ENCODE measurements at places on chromosomes 1 and 21.

- H3K4me3 ChIP-seq: no peak overlapping the region
- H3K27me3 ChIP-seq: no peaks in the 10 kb centered on the region
- no peaks in the 10 kb centered on the region for H3K4me1 ChIP-seq
- no peak overlapping the region for H3K27ac ChIP-seq
Observed at GRCh38 chr1:186848509-186849130, 19.9 kb downstream of the PLA2G4A start.

- H3K27ac ChIP-seq: no peak overlapping the region
- DNase-seq: no peak
- H3K27me3 ChIP-seq: no peaks in the 10 kb centered on the region
- H3K4me1 ChIP-seq: peaks cover 7% of the 10 kb centered on the region
- H3K4me3 ChIP-seq: no peak overlapping the region
Observed at GRCh38 chr1:212077028-212077427, 41.5 kb downstream of the DTL start.

- no peak for DNase-seq
- H3K36me3 ChIP-seq: peaks cover 9% of the 10 kb centered on the region
- H3K4me3 ChIP-seq: no peak overlapping the region
- peaks cover 59% of the 10 kb centered on the region for H3K27me3 ChIP-seq
Observed at GRCh38 chr1:17214876-17215544, 10.1 kb downstream of the PADI1 start.

GRCh38 chr1:53359934-53360276, 32.0 kb upstream of the LRP8 start:
- peak overlapping the region; percentile 57 for H3K27ac ChIP-seq
- H3K36me3 ChIP-seq: peaks cover 3% of the 10 kb centered on the region
- no peak overlapping the region for H3K4me3 ChIP-seq
- DNase-seq: no peak
- peaks cover 2% of the 10 kb centered on the region for H3K4me1 ChIP-seq
- no peaks in the 10 kb centered on the region for H3K27me3 ChIP-seq

DNA sequence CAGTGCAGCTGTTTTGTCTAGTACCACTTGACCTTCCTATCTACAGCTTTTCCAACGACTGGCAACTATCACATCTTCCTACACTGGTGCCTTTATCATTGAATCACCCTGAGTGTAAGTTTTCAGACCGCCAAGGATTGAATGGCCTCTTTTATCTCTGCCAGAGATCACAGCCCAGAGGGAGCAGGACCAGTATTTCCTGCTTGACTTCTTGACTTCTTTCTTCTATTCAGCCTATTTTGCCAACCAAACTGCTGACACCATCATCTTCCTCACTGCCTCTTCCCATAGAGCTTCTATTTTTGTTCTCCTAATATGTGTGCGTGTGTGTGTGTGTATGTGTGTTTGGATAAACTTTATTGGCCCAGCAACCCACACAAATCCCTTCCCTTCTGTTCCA, 53.8 kb downstream of the SERBP1 start:
- H3K4me3 ChIP-seq: no peak overlapping the region
- no peak for DNase-seq
- peaks cover 2% of the 10 kb centered on the region for H3K36me3 ChIP-seq
- H3K27ac ChIP-seq: no peak overlapping the region
- no peaks in the 10 kb centered on the region for H3K27me3 ChIP-seq
- H3K4me1 ChIP-seq: no peaks in the 10 kb centered on the region

DNA sequence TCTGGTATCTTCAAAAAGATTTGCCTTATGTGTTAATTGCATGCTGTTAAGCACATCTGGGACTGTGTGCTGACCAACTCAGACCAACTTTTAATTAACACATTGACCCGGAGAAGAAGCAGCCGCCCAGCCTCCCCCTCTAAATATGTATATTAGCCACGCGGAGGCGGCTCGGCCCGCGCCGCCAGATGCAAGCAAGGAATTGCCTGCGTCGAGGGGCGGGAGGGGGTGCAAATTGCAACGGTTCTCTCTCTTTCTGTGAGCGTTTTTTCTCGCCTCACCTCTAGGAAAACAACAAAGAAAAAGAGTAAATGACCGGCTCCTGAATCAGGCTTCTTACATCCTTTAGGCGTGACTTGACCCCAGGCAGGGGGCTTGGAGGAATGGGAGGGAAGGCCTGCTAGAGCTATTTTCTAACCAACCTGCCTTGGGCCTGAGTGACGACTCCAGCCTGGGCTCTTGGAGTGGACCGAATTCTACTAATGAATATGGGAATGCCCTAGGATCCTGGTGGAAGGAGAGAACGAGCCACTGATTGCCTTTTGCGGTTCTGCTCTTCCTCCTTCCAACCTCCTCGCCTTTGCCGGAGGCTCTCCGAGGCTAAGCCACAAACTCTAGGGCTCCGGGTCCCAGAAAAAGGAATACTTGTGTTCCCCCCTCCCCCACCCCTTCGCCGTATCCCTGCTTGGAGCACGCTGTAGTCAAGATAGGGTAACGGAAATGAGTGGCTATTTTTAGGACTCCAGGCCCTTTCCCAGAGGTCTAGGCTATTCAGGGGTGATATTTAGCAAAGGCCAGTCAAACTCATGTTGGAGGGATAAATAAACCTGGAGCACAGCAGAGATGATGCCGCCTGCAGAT, 417.0 kb upstream of the ESRRG start:
- H3K36me3 ChIP-seq: peaks cover 2% of the 10 kb centered on the region
- no peak overlapping the region for H3K27ac ChIP-seq
- H3K4me3 ChIP-seq: no peak overlapping the region

DNA sequence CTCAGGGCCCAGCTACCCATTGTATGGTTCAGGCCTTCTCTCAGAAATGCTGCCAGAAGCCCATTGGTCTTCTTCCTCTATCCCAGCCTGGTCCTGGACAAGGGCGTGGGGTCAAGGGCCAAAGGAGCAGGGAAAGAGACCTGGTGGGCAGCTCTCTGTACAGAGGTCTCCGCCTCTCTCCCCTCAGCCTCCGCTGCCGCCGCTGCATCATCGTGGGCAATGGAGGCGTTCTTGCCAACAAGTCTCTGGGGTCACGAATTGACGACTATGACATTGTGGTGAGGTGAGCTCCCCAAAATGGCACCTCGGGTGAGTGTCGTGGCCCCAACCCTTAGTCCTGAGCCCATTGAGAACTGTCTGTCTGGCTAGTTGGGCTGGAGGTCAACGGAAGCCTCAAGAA, 34.6 kb upstream of the ARTN start:
- peaks cover 14% of the 10 kb centered on the region for H3K36me3 ChIP-seq
- peak overlapping the region; percentile 14 for H3K27ac ChIP-seq
- peaks cover 12% of the 10 kb centered on the region for H3K4me1 ChIP-seq
- H3K4me3 ChIP-seq: no peak overlapping the region

- no peak overlapping the region for H3K4me3 ChIP-seq
- peaks cover 33% of the 10 kb centered on the region for H3K27me3 ChIP-seq
- H3K27ac ChIP-seq: no peak overlapping the region
- no peaks in the 10 kb centered on the region for H3K36me3 ChIP-seq
- H3K4me1 ChIP-seq: peaks cover 2% of the 10 kb centered on the region
Observed at GRCh38 chr1:222099746-222100145, 357.9 kb upstream of the DUSP10 start.

- H3K27ac ChIP-seq: no peak overlapping the region
- DNase-seq: no peak
- no peak overlapping the region for H3K4me3 ChIP-seq
- peaks cover 45% of the 10 kb centered on the region for H3K27me3 ChIP-seq
Observed at GRCh38 chr1:244084763-244085162, 33.7 kb downstream of the ZBTB18 start.

DNA sequence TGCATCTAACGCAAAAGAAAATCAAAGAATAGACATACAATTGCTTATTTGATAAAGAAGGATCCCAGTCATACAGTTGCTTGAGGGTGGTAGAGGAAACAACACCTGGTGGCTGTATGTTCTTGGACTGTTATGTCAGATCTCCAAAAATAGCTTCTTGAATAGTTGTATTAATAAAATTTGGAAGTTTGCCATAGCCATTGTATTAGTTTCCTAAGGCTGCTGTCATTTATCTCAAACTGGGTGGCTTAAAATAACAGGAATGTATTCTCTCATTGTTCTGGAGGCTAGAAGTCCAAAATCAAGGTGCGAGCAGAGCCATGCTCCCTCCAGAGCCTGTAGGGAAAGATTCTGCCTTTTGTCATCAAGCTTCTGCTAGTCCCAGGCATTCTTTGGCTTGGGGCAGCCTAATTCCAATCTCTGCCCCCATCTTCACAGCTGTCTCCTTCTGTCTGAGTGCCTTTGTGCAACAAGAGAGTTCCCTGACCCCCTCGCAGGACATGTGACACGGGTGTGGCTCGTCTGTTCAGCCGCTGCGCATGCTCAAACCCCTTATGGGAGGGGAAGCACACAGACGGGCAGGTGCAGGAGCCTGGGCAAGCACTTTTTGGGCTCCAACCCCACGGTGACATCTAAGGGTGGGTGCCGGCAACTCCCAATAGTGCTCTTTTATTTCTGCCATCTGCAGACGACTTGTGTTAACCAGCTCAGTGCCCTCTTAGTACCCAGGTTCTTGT, 21.7 kb upstream of the GRIK1 start:
- peaks cover 5% of the 10 kb centered on the region for H3K27me3 ChIP-seq
- no peaks in the 10 kb centered on the region for H3K36me3 ChIP-seq
- H3K4me1 ChIP-seq: no peaks in the 10 kb centered on the region
- DNase-seq: no peak
- no peak overlapping the region for H3K4me3 ChIP-seq

DNA sequence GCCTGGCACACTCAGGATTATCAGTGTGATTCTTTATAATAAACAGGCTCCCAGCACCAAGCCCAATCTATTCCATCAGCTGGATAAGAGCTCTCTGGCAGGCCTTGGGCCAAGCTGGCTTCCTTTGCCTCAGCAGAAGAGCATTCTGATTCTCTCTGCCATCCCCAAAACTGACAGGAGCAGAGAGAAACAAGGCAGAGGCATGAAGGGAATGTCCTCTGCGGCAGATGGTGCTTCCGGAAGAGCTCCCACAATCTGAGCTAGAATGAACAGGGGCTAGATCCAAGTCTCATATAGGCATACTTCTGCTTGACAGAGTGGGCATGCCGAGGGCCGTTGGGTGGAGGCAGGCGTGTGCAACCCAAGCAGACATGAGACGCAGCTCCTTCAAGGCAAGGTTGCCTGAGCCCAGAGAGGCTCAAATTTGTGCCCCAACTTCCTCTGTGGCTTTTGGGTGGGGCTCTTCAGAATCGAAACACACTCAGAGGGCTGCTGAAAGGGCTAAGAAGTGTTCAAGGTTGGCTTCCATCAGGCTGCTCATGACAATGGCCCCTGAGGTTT, 4.0 kb downstream of the CAPN2 start:
- no peaks in the 10 kb centered on the region for H3K27me3 ChIP-seq
- peak overlapping the region; percentile 90 for H3K4me3 ChIP-seq
- H3K27ac ChIP-seq: peak overlapping the region; percentile 97

GRCh38 chr1:34785875-34786470, 5.0 kb downstream of the GJB3 start:
- no peak for DNase-seq
- no peak overlapping the region for H3K27ac ChIP-seq
- H3K4me3 ChIP-seq: no peak overlapping the region
- peaks cover 2% of the 10 kb centered on the region for H3K36me3 ChIP-seq
- peaks cover 70% of the 10 kb centered on the region for H3K27me3 ChIP-seq

DNA sequence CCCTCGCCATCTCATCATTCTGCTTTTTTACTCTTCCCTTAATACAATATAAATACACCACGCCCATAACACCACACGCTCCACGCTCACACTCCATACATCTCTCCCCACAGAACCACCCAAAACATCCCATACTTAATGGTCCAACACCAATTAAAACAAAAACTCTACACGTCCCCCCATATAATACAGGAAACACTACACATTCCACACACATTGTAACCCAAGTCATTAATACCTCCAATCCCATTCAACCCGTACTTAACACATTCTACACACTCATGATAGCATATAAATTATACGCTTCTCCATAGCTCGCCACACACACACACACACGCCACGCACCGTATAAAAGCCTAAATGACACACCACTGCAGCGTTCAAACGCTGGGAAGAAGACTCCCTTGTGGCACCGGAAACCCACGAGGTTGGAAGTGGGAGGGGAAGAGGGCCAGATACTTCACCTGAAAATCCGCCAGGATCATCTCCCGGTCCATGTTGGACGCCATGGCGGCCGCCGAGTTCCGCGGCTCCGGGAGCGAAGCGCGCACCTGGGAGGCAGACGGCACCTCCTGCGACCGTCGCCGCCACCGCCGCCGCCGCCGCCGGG, 659 bp downstream of the FAF1 start:
- H3K4me1 ChIP-seq: peaks cover 22% of the 10 kb centered on the region
- H3K27ac ChIP-seq: peak overlapping the region; percentile 95
- H3K4me3 ChIP-seq: peak overlapping the region; percentile 100
- peaks cover 3% of the 10 kb centered on the region for H3K36me3 ChIP-seq

DNA sequence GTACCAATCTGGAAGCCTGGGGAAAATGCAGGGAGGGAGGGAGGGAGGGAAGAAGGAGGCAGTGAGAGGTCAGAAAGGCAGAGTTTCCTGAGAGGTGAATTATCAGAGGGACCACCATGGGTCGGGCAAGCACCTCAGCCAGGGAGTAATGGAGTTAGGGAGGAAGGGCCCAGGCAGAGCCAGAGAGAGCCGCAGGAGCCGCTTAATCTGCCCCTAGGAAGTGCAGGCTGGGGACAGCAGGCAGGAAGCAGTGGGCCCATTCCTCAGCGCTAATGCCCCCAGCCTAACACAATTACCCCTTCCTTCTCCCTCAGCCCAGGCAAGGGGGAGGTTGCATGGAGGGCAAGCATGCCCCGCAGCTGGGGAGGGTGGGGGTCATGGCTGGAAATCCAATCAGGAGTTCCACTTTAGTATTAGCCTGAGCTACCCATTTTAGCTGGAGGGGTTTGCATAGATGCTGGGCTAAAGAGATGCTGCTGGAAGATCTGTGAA, 109.0 kb downstream of the TMEM53 start:
- H3K27me3 ChIP-seq: peaks cover 57% of the 10 kb centered on the region
- no peak overlapping the region for H3K4me3 ChIP-seq
- H3K36me3 ChIP-seq: no peaks in the 10 kb centered on the region

- peaks cover 41% of the 10 kb centered on the region for H3K27me3 ChIP-seq
- no peak overlapping the region for H3K4me3 ChIP-seq
- no peak for DNase-seq
- H3K36me3 ChIP-seq: peaks cover 2% of the 10 kb centered on the region
Observed at GRCh38 chr1:119364640-119365039, 3.9 kb upstream of the HAO2 start.

- H3K36me3 ChIP-seq: no peaks in the 10 kb centered on the region
- no peak overlapping the region for H3K27ac ChIP-seq
- H3K4me1 ChIP-seq: no peaks in the 10 kb centered on the region
- DNase-seq: no peak
- no peak overlapping the region for H3K4me3 ChIP-seq
Observed at GRCh38 chr1:101435831-101436511, 199.2 kb downstream of the S1PR1 start.

- H3K4me1 ChIP-seq: peaks cover 2% of the 10 kb centered on the region
- DNase-seq: no peak
- peaks cover 22% of the 10 kb centered on the region for H3K27me3 ChIP-seq
Observed at GRCh38 chr21:35840197-35840799, 220.0 kb downstream of the SETD4 start.

- H3K27ac ChIP-seq: no peak overlapping the region
- no peaks in the 10 kb centered on the region for H3K27me3 ChIP-seq
- peak overlapping the region; percentile 21 for H3K4me3 ChIP-seq
- no peaks in the 10 kb centered on the region for H3K4me1 ChIP-seq
- no peak for DNase-seq
Observed at GRCh38 chr1:244992833-244993232, 128.5 kb upstream of the HNRNPU start.

- no peak overlapping the region for H3K4me3 ChIP-seq
- H3K27me3 ChIP-seq: peaks cover 6% of the 10 kb centered on the region
- DNase-seq: no peak
Observed at GRCh38 chr1:185398022-185398421, 81.0 kb upstream of the IVNS1ABP start.

Data from T-helper 17 cell (primary cell).